ENCODE measurements at places on chromosomes 5 and 9.

GRCh38 chr5:88555674-88556073 lies 287.0 kb upstream of the TMEM161B start:
- DNase-seq = no peak

DNA sequence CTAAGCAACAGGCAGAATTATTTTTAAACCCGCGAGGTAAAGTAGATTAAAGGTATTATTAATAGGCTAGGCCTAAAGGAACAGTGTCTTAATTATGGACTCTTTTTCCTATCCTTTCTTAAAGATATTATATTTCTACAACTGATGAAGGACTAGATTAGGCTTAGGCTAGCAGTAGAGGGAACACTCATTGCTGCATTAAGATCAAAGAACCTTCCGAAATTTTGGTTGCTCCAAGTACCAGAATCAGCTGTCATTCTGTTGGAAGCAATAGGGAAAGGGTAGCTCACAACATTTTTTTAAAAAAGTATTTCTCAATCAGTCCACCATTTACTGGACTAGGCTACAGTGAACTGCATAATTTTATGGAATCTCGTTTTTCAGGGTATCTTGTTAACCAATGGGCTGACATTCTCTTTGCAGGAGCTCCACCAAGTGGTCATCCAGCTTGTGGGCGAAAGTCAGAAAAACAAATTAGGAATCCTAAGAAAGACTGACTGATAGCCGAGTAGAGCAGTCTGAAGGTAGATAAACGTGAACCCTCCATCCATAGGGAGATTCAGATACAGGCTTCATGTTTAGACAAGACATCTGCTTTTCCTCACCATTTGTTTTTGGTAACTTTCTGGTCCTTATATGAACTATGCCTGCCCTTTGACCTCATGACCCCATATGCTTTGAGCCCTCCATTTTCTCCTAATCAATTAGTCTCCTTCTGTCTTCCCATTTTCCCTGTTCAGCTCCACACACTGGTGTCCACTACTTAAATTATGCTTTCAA lies 103.6 kb upstream of the CHD1 start:
- DNase-seq = peak; percentile 63

DNA sequence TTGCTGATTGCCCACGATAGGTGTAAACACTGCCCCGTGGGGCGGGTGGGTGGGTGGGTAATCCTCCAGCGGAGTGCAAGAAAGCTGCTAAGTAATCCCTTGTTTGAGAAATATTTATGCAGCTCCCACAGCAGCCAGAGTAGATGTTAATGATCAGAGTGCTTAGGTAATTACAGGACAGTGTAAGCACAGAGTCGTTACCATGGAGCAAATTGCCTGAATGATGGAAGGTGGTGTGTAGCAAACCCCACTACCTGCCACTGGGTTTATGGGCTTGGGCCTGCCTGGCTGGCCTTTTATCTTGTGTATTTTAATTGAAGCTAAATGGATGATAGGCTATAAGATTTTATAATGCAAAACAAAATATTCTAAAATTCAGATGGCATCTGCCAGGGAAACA lies 110.0 kb downstream of the COL5A1 start:
- no peak for DNase-seq

DNA sequence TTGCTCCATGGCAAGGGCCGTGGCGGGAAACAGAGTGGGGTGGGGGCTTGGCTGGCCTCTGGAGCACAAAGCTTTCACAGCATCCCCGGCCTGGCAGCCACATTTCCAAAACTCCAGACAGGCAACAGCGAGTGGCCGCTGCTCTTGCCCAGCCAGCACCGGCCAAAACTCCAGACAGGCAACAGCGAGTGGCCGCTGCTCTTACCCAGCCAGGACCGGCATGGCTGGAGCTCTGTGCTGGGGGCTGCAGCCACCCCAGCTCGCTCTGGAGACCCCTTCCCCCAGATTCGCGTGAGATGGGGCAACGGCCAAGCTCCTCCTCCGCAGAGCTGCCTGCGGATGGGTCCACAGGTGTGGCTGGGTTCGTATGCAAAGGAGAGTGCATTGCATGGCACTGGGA lies 98.5 kb downstream of the COL5A1 start:
- DNase-seq = no peak

- no peak for DNase-seq
Measured at GRCh38 chr5:120546922-120547321, 82.8 kb downstream of the PRR16 start.

DNA sequence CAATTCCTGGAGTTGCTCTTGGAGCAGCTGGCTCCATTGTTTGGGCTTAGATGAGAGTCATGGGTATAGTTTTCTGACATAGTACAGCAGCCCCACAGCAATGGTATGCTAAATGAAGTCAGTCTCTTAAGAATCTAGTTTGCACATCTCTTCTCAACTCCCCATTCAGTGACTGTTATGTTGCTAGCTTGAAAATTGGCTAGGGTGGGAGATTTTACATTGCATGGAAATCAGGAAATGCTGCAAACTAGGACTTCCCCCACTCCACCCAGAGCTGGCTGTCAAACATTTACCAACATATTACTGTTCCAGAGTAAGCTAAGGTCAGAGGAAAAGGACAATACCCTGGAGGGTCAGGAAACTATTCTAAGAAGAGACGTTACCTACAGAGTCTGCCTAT lies 17.6 kb upstream of the FCHO2 start:
- DNase-seq = no peak

DNA sequence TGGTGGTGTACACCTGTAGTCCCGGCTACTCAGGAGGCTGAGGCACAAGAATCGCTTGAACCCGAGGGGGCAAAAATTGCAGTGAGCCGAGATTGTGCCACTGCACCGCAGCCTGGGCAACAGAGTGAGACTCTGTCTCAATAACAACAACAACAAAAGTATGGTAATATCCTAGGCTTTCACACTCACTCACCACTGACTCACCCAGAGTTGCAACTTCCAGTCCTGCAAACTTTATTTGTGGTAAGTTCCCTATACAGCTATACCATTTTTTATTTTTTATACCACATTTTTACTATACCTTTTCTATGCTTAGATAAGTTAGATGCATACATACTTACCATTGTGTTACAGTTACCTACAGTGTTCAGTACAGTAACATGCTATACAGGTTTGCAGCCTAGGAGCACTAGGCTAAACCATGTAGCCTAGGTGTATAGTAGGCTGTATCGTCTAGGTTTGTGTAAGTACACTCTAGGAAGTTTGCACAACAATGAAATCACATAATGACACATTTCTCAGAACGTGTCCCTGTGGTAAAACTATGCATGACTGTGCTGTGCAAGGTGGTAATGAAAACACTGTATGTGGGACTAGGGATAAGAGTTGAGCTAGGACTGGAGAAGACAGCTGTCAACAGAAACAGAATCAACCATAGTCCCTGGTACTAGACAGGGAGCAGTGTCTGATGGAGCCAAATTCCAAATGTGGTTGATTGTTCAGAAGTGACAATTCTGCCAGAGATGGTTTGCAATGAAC lies 109.5 kb upstream of the RAD23B start:
- no peak for DNase-seq

GRCh38 chr5:77328930-77329647 lies 118.6 kb downstream of the PDE8B start:
- no peak for DNase-seq

DNA sequence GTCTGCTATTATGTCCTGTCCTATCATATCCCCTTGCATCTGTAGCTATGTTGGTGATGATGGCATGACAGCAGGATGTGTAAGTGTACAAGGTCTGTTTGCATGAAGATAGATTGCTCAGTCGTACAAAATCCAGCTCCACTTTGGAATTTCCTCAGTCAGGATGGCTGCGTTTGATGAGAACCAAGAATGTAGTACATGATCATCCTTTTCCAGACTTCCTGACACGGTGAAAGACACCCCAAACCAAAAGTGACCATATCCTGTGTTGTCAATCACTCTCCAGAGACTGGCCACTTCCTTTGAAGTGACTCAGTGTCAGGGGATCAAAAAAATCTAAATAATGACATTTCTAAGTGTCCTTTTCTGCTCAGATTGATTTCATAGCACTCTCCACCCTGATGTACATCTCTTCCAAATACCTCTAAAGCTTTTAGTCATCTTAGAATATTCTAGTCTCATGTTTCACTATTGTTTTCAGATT lies 213.4 kb downstream of the PLK2 start:
- no peak for DNase-seq

- no peak for DNase-seq
Measured at GRCh38 chr9:106964329-106964728, 101.4 kb downstream of the ZNF462 start.

DNA sequence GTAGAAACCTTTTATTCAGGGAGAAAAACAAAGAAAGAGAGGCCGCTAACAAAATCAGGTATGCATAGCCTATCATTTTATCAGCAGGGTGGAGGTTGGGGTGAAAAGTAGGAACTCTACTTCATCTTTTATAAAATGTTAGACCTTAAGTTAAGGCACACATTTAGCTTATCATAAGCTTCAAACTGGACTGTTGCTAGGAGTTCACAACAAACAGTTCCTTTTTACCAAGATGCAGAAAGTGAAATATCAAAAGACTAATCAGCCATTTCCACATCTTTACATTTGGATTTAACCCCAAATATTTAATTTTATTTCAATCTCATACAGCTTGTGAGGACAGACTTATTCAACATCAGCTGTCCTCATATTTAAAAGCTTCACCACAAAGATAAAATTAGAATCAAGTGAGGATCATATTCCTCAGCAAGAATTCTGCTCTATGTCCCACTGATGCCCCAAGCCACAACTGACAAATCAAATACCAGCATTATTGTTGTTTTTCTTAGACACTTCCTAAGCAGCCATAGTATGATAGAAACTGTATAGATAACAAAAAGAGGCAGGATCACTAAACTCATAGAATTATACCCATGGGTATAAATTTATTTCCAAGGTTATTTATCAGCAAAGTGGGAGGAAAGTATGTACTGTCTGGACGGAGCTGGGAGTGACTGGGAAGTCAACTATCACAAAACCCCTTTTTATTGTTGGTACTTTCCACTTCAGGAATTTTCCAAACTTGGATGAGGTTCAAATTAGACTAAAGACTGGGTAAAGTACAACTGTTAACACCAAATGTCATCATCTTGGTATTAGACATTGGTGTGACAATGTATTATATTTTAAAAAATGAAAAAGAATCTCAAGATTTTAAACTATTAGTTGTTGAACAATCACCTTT lies 29.9 kb upstream of the MYOT start:
- no peak for DNase-seq

- DNase-seq = peak; percentile 96
Measured at GRCh38 chr5:119302916-119303897, 52.6 kb upstream of the TNFAIP8 start.

DNA sequence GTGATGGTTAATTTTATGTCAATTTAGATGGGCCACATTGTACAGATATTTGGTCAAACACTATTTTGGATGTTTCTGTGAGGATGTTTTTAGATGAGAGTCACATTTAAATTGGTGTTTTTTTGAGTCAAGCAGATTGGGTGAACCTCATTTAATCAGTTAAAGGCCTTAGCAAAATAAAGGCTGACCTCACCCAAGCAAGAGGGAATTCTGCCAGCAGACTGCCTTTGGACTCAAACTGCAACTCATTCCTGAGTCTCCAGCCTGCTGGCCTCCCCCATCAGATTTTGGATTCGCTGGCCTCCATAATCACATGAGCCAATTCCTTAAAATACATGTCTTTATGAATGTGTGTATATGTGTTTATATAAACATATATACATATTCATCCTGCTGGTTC lies 282.7 kb upstream of the POU5F2 start:
- DNase-seq = no peak

DNA sequence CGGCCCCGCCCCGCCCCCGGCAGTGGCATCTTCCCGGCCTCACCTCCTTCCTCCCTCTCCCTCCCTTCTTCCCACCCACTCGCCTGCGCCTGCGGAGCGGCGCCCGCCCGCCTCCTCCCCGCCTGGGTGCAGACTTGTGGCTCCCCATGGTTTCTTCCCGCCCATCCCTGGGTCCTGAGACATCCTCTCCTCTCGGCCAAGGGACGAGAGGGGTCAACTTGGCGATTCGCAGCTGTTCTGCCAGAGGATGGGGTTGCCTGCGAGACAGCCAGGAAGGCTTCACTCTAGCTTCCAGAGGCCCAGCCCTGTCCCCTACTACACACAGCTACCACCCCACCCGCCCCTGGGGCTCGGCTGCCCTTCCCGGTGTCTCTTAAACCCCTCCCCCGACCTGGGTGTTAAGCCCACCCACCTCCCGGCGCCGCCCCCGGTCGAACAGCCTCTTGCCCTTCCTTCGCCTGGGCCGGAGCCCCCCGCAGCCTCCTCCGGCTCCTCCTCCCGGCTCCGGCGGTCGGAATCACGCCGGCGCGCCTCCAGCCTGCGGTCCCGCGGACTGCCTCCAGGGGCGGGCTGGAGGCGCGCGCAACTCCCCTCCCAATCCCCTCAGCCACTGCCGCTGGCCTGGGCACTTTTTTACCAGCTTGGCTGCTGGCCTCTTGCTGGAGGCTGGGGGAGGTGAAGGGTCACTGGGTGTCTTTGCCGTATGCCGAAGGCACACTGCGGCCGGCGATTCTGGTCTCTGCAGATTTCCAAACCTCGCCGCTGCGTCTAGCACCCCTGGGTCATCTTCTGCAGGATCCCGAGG lies 1.9 kb downstream of the JADE2 start:
- peak; percentile 69 for DNase-seq

- no peak for DNase-seq
Measured at GRCh38 chr5:18772475-18772874, 1138.2 kb downstream of the TAF11L14 start.
